ENCODE measurements at places on chromosomes 7 and 10.

GRCh38 chr10:113939212-113939860 lies 84.9 kb downstream of the NHLRC2 start:
- no peak for DNase-seq

GRCh38 chr7:30462179-30462578 lies 16.4 kb downstream of the NOD1 start:
- DNase-seq, result no peak

DNA sequence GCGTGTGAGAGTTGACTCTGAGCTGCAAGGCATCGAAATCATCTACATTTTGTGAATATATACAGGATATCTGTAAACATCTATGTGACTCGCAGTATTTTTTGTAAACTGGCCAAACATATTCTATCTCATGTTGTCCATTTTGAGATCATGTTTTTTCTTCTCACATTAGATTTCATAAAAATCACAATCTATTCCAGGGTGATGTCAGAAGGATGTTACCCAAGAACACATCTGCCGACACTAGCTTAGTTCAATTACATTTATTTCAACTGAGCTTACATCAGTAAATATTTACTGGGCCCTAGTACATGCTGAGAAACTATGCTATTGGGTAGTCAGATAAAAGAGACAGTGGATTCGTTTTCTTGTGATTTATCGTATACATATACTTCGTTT lies 2.5 kb upstream of the BUB3 start:
- no peak for DNase-seq

- no peak for DNase-seq
Measured at GRCh38 chr10:71811351-71811750, 38.0 kb upstream of the VSIR start.

DNA sequence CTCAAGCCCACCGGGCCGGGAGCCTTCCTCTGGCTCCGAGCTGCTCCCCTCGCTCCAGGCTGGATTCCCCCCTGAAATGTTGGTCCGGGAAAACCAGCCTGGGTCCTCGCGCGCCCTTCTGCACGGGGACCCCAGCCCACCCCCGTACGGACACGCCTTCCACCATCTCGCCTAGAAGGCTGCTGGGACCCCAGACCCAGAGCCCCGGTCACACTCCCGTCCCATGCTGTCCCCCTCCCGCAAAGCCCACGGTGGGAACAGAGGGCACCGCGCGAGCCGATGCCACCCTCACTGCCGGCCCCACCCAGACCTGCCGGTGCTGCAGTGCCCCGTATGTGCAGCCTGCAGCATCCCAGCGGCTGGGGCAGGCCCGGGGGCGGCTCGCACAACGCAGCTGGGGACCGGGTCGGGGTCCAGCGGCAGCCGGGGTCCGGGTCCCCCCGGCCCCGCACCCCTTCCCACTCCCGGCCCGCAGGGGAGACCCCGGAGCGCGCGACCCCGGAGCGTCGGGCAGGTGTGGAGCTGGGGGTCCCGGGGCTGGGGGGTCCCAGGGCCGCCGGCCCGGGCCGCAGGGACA lies 871 bp downstream of the SPOCK2 start:
- no peak for DNase-seq

DNA sequence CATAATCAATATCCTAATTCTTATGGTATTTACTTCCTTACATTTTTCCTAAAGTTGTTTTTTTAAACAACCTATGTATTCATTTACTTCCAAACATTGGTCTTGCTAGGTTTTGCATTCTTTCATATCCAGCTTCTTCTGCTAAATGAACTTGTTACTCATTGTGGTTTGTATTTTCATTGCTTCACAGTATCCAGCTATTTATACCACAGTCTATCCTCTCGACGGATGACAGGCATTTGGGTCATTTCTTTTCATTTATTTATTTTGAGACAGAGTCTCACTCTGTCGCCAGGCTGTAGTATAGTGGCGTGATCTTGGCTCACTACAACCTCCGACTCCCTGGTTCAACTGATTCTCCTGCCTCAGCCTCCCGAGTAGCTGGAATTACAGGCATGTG lies 66.8 kb downstream of the CCDC6 start:
- DNase-seq, result no peak

- DNase-seq, result no peak
Measured at GRCh38 chr7:380139-380485, 90.1 kb downstream of the FOXL3 start.

DNA sequence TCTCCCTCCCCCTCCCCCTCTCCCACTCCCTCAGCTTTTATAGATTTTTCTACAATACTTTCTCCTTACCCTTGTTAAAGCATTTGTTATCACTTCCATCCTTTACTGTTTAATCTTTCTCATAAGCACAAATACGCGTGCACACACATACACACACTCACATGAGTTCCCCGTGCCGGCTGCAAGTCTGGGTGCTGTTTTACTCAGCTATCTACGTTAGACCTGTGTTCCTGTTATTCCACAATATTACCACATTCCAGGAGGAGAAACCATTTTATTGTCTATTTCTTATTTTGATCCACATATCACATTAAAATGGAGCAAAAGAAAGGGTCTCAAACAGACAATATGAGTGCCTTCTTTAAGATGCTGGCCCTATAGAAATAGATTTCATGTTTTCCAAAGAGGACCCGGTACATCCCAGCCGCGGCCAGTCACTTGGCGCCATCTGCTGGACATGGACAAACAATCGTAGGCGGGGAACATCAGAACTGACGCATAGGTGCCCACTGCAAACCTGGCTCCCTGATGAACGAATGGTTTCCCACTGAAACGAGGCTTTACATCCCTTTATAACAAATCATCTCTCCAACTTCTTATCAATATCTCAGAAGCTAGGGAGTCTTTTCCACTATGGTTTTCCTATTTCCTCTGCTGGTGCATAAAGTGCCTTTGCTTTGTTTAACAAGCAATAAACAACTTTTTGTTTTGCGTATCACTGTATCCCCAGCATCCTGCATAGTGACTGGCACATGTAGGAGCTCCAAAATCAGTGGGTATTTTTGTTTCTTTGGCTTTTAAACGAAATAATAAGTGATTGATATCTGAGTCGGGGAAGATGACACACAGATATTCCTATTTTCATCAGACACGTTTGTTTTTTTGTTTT lies 25.2 kb upstream of the OPTN start:
- DNase-seq, result no peak

Data from esophagus squamous epithelium (tissue), 5 donors.